Stimulated activated CD8-positive, alpha-beta memory T cell treated with anti-CD3 and anti-CD28 coated beads, Interleukin-4, amount 100 ng/mL, for 1 hour (primary cell): ENCODE measurements at places on chromosomes 1 and 21.

GRCh38 chr1:236759252-236759859 is 35.7 kb upstream of the MTR start:
- DNase-seq, result no peak

- peak; percentile 31 for DNase-seq
Measured at GRCh38 chr1:8169364-8170058, 143.4 kb upstream of the ERRFI1 start.

DNA sequence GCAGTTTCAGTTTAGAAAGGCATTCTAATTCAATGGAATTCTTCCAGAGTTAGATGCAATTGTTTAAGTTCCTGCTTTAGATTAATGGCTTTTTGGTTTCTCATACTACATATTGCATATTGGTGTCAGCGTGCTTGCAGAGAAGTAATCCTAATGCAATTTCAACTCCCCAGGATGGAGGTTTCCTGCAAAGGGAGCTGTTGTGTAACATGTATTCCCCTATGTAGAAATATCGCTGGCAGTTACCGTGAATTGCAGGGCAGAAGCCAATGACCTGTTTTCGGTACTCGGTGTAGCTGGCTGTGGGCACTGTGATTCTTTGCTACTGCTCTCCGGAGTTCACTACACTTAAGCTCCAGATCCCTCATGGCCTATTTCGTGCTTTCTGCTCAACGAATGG is 256.1 kb upstream of the PTBP2 start:
- DNase-seq, result no peak

GRCh38 chr1:33930346-33931110 is 66.6 kb downstream of the HMGB4 start:
- DNase-seq, result no peak

GRCh38 chr1:158002022-158002630 is 8.7 kb downstream of the KIRREL1 start:
- DNase-seq, result no peak

- DNase-seq, result no peak
Measured at GRCh38 chr1:52550447-52550846, 2.4 kb downstream of the TUT4 start.

DNA sequence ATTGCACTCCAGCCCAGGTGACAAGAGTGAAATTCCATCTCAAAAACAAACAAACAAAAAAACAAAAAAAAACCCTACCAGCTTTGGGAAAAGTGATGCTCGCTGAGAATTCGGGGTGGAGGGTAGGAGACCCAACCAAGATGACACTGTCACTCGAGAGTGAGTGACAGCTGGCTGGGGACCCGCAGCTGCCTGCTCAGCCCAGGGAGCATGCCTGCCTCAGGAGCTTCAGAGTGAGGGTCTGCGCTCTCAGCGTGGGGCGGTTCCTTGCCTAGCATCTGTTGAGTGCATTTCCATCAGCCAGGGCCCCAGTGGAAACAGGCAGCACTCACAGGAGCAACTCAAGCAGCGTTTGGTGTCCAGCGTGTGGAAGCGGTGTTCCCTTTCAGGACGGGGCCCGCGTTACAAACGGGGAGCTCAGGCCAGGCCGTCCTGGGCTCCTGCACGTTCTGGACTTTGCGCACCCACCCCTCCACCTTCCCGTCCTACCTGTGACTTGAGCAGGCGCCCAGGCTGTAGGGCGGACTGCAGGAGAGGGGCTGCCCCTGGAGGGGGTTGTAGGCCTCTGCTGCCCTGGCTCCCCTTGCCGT is 5.9 kb downstream of the CSTB start:
- no peak for DNase-seq

DNA sequence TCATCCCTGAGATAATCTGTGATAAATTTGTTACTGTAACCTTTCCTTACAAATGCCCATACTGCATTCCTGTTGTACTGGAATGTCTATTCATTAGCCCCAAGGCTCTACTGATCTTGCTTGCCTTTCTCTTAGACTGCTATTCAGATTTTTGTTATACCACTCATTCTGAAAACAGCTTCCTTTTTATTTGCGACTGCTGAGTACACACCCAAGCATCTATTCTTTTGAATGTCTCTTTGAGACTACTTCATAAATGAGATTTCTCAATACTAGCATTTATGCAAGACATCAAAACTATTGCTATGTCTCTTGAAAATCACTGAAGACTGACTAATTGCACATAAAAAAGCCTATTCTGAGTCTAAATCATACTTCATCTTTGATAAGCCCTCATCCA is 38.6 kb downstream of the DENND1B start:
- DNase-seq, result no peak

DNA sequence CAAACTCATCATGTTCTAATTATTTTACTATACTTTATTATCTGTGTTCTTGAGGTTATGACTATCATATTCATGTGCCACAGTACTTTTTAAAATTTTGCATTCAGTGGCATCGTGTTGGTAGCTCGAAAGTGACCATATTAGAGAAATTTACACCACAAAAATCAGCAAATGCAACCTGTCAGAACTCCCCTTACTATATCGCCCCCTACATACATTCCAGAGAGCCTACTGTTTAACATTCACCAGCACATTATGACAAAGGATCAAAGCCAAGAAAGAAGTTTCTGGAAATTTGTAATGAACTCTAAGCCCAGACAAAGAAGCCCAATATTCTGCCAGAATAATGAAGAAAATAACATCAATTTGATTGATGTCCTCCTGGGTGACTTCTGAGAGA is 909.3 kb downstream of the LTN1 start:
- DNase-seq, result no peak

GRCh38 chr1:231931846-231932454 is 305.4 kb downstream of the DISC1 start:
- no peak for DNase-seq

- no peak for DNase-seq
Measured at GRCh38 chr1:10778640-10779039, 17.8 kb downstream of the CASZ1 start.

GRCh38 chr1:66831529-66832239 is 30.6 kb upstream of the INSL5 start:
- no peak for DNase-seq

DNA sequence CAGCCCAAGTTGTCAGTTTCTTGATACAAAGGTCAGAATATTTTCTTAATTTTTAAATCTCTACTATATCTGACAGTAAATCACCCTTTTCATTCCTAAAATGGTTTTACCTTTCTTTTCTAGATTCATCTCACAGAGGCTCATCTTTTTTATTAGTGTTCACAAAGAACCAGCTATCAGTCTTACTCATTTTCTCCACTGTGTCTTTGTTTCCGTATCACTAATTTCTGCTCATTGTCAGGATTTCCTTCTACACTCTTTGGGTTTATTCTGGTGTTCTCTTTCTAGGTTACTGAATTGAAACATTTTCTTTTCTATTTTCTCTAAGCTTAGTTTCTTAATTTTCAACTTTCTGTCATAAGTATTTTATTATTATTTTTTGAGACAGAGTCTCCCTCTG is 8.7 kb downstream of the AGPAT3 start:
- no peak for DNase-seq

- DNase-seq, result no peak
Measured at GRCh38 chr21:46153247-46154154, 1.9 kb downstream of the FTCD start.

DNA sequence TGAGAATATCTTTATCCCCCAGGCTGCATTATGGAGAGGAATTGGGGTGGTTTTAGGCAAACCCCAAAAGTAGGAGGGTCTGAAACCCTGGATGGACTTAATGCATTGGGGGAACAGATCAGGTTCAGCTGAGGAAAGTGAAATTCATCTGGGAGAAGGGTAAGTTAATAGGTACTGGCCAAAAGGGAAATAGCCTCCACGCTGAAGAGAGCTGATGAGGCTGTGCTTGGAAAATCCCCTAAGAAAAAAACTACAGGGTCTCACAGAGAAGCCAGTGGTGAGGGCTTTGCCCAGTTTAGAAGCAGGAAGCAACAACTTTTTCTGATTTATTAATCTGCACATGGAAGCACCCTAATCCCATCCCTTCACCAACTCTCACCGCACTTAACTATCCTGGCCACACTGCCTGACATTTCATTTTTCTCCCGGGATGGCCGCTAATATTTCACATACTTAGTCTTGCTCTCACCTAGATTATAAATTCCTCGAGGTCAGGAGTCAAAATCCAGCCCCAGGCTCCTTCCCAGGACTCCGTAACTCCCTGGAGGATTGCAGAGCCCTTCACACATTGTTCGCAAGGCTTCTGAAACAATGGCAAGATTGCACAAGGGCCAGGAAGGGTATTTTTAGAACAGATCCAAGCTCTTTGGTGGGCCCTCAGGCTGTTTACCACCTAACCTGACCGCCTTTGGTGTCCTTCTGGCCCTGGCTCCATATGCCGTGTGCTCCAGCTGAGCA is 60.9 kb upstream of the TARBP1 start:
- DNase-seq, result no peak

GRCh38 chr1:235295902-235296350 is 32.1 kb downstream of the ARID4B start:
- no peak for DNase-seq

DNA sequence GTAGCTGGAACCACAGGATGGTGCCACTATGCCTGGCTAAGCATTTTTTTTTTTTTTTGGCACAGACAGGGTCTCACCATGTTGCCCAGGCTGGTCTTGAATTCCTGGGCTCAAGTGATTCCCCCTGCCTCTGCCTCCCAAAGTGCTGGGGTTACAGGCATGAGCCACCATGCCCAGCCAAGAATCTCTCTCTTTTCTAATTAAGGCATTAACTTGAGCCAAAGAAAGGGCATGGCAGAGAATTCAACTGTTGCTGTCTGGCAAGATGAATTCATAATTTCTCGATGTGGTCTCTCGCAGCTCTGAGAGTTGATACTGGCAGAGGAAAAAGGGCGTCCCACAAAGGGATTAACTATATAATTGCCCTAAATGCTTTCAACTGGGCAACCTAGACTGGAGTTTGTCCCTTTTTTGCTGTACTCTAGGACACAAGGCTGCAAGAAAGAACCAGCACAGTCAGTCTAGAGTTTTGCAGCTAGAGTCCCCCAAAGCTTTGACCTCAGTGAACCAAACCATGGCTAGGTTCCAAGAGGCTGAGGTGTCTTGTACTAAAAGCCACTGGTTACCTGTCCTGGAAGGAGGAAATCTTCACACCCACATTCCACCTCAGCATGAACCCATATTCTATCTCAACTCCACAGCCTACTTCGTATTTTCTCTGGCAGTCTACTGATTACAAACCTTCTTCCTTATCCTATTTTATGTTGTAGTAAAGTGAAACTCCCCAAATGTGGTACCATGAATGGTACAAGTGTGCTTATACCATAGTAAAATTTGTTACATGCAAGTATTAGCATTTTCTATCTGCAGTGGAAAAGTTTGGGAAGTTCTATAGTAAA is 51.2 kb downstream of the OPTC start:
- DNase-seq, result no peak

GRCh38 chr1:15272009-15272781 is 25.2 kb downstream of the FHAD1 start:
- DNase-seq, result no peak

- DNase-seq, result peak; percentile 75
Measured at GRCh38 chr1:173868266-173869020, at the start of gene ZBTB37. Gene ZBTB37, plus strand, starts transcription at chr1:173868380. Its CDS starts 1,846 bp downstream, at chr1:173870226.

DNA sequence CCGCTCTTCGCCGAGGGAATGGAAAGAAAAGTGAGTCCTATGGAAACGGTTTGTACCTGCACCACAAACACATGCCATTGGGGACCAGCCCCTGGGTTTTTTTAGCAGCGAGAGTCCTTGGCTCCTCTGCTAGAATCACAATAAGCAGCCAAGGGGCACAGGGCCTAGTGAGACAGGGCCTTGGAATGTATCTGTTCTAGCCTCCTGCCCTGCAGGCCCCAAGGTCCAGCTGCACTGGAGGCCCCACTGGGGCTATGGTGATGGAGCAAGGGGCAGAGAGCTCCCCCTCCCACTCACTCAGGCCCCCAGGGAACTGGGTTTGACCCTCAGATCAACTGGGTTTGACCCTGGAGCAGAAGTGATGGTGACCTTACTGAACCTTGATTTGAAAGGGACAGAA is 14.4 kb downstream of the SHISA4 start:
- DNase-seq, result no peak
